Breast epithelium (tissue), 4 donors: ENCODE measurements at places on chromosomes 16 and 17. TPM values are rescaled to one million over a fixed set of nuclear protein-coding genes. Genes with fewer than 3 reads are reported as not detected.
A peak's percentile ranks its signal among the peaks of the same experiment; 100 is the strongest.

DNA sequence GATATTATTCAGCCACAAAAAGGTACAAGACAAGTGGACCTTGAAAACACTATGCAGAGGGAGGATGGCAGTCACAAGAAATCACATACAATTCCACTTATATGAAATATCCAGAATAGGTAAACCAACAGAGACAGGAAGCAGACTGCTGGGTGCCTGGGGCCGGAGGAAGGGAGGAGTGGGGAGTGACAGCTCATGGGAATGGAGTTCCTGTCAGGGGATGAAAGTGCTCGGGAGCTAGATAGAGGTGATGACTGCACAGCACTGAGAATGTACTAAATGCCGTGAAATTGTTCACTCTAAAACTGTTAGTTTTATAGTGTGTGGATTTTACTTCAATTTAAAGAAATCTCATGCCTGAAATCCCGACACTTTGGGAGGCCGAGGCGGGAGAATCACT lies 74.2 kb upstream of the MED9 start:
- peaks cover 8% of the 10 kb centered on the region for H3K4me1 ChIP-seq
- H3K27me3 ChIP-seq = no peaks in the 10 kb centered on the region
- H3K4me3 ChIP-seq = no peak overlapping the region
- DNase-seq = no peak
- H3K27ac ChIP-seq = no peak overlapping the region
- H3K36me3 ChIP-seq = no peaks in the 10 kb centered on the region

GRCh38 chr17:48756830-48757251 lies 28.3 kb upstream of the HOXB13 start:
- H3K4me3 ChIP-seq = no peak overlapping the region
- no peaks in the 10 kb centered on the region for H3K4me1 ChIP-seq
- H3K27me3 ChIP-seq = peaks cover 9% of the 10 kb centered on the region
- no peaks in the 10 kb centered on the region for H3K36me3 ChIP-seq
- peak; percentile 21 for DNase-seq
- no peak overlapping the region for H3K27ac ChIP-seq

DNA sequence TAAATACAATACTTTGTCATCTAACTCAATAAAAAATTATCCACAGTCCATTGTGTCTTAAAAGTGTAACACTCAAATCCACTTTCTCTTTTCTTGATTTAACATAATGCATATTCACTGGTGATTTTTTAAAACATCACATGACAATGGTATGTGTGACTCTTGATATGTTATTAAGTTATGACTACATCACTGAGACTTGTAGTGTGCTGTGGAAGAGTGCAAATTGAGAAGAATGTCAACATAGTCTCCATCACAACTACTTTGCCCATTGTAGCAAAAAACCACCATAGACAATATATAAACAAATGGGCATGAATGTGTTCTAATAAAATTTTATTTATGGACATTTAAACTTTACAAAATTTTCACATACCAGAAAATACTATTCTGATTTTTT lies 380.7 kb upstream of the PMFBP1 start:
- DNase-seq = no peak
- no peak overlapping the region for H3K27ac ChIP-seq
- no peaks in the 10 kb centered on the region for H3K36me3 ChIP-seq
- no peaks in the 10 kb centered on the region for H3K27me3 ChIP-seq
- H3K4me3 ChIP-seq = no peak overlapping the region
- H3K4me1 ChIP-seq = no peaks in the 10 kb centered on the region

Gene ZFP3
- 3.7 TPM for total RNA-seq

GRCh38 chr16:71670537-71670936 lies 44.6 kb downstream of the MARVELD3 start:
- H3K4me3 ChIP-seq = no peak overlapping the region
- H3K4me1 ChIP-seq = no peaks in the 10 kb centered on the region
- no peak for DNase-seq

DNA sequence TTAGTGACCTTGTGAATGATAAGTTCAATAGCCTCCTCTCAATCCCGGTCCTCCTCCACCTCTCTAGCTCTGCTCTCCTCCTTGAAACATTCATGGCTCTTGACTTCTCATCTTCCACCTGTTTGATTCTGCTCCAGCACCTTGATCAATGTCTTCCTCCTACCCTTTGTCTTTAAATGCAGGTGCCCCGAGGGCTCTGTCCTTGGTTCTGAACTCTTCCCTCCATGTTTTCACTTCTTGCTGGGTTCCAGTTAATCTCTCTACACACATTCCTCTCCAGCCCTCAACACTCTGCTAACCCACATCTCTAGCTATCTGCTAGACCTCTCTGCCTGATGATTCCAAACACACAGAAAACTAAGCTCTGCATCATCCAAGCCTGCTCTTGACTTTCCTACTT lies 13.4 kb downstream of the CD300E start:
- H3K4me1 ChIP-seq = no peaks in the 10 kb centered on the region
- no peaks in the 10 kb centered on the region for H3K27me3 ChIP-seq
- no peak overlapping the region for H3K4me3 ChIP-seq
- H3K27ac ChIP-seq = no peak overlapping the region

- H3K4me3 ChIP-seq = no peak overlapping the region
- DNase-seq = no peak
- no peaks in the 10 kb centered on the region for H3K36me3 ChIP-seq
- H3K27ac ChIP-seq = no peak overlapping the region
- H3K27me3 ChIP-seq = no peaks in the 10 kb centered on the region
Measured at GRCh38 chr16:82194086-82194485, 24.1 kb upstream of the MPHOSPH6 start.
